ENCODE measurements at places on chromosomes 13 and 19. TPM values are rescaled to one million over a fixed set of nuclear protein-coding genes. Genes with fewer than 3 reads are reported as not detected.

The CEACAM8 gene
- not detected for polyA plus RNA-seq

The CLIP3 gene
- polyA plus RNA-seq, result 29.4 TPM

The ADGRE3 gene
- not detected for polyA plus RNA-seq

The KLK8 gene
- polyA plus RNA-seq, result not detected

The NPAS1 gene
- polyA plus RNA-seq, result 0.36 TPM

The KRTDAP gene
- not detected for polyA plus RNA-seq

The PGPEP1 gene
- 22.0 TPM for polyA plus RNA-seq

The KCNRG gene
- polyA plus RNA-seq, result 1.5 TPM

The TINCR gene
- 0.04 TPM for polyA plus RNA-seq

The KBTBD6 gene
- polyA plus RNA-seq, result 8.3 TPM

Data from AG04450 (cell line).